GM12878 (cell line): ENCODE measurements at places on chromosomes 3 and 15. TPM values are rescaled to one million over a fixed set of nuclear protein-coding genes. Genes with fewer than 3 reads are reported as not detected.

Gene BBS4
- polyA plus RNA-seq: 14.1 and 14.4 TPM in 2 replicates

DNA sequence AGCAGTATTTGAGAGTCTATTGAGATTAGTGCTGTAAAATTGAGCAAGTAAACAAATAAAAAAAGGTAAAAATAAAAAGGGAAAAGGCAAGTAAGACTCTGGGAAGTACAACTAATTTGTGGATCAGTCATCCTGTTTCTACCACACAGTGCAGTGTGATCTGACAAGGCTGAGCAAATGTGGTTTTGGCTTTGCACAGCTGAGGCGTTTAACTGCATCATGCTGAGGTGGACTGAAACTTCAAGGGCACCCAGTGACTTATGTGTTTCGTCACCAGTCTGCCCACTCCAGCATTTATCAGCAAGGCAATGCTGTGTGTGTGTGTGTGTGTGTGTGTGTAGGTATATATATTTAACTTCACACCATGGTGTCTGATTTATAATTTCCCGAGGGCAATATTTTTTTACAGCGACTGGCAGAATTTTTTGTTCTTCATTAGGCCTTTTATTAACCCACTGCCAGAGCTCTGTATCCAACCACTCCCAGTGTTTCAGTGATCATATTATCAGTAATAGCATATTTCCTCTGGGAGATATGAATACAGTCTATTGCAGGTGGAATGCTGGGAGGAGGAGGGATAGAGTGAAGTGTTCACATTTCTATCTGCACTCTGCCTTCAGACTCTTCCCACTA lies 131.5 kb upstream of the SATB1 start:
- H3K36me3 ChIP-seq: no peaks in the 10 kb centered on the region
- H3K27ac ChIP-seq: no peak overlapping the region
- no peaks in the 10 kb centered on the region for H3K4me1 ChIP-seq
- H3K27me3 ChIP-seq: no peaks in the 10 kb centered on the region

Gene OR5K2
- polyA plus RNA-seq: not detected in 2 replicates

- no peaks in the 10 kb centered on the region for H3K27me3 ChIP-seq
- H3K27ac ChIP-seq: no peak overlapping the region
- no peak overlapping the region for H3K4me3 ChIP-seq
- peaks cover 19% of the 10 kb centered on the region for H3K36me3 ChIP-seq
- no peaks in the 10 kb centered on the region for H3K4me1 ChIP-seq
Observed at GRCh38 chr3:122456074-122456473, 40.2 kb upstream of the WDR5B start.

Gene CFAP161
- polyA plus RNA-seq: not detected in 2 replicates

GRCh38 chr3:168558728-168559411 lies 463.1 kb upstream of the GOLIM4 start:
- no peaks in the 10 kb centered on the region for H3K36me3 ChIP-seq
- H3K27ac ChIP-seq: no peak overlapping the region

Gene LTF
- not detected in 2 replicates for polyA plus RNA-seq

Gene LRRIQ4
- polyA plus RNA-seq: 0.07 and 0.21 TPM in 2 replicates

Gene EAF2
- 131 and 136 TPM in 2 replicates for polyA plus RNA-seq

DNA sequence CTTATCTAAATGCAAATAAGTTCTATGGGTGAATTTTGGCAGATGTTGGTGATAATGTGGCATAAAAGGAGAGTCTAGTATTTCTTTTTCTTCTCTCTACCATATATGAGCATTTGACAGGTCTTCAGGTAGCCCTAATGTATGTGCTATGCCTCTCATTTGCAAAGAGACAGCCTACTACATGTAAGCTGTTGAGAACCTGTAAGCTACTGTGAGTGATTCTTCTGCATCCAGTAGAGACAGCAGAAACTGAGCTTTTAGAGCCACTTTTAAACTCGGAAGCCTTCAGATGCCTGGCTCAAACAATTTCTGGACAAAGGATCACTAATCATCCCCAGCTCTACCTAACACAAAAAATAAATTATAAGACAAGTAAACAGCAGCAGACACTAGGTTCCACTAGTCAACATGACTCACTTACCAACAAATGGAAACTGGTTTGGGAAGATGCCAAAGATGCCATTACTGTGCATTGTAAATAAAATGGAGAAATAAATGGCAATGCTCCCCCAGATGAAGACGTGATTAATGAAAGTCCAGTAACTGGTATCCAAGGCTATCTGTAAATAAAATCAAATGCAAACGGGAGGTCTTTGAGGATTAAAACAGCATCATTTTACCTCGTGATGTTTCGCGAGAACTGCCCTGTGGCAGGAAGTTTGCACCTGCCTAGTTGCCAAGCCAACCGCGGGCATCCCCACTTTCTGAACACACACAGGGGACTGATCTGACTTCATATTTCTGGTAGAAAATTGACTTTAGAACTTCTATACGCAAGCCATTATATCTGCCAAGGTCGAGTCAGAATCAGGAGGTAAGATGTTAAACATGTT lies 245.3 kb downstream of the DTWD1 start:
- no peaks in the 10 kb centered on the region for H3K27me3 ChIP-seq
- no peak overlapping the region for H3K4me3 ChIP-seq
- no peak overlapping the region for H3K27ac ChIP-seq
- H3K4me1 ChIP-seq: no peaks in the 10 kb centered on the region
- DNase-seq: no peak

Gene CD276
- polyA plus RNA-seq: 0.16 and 0.51 TPM in 2 replicates

DNA sequence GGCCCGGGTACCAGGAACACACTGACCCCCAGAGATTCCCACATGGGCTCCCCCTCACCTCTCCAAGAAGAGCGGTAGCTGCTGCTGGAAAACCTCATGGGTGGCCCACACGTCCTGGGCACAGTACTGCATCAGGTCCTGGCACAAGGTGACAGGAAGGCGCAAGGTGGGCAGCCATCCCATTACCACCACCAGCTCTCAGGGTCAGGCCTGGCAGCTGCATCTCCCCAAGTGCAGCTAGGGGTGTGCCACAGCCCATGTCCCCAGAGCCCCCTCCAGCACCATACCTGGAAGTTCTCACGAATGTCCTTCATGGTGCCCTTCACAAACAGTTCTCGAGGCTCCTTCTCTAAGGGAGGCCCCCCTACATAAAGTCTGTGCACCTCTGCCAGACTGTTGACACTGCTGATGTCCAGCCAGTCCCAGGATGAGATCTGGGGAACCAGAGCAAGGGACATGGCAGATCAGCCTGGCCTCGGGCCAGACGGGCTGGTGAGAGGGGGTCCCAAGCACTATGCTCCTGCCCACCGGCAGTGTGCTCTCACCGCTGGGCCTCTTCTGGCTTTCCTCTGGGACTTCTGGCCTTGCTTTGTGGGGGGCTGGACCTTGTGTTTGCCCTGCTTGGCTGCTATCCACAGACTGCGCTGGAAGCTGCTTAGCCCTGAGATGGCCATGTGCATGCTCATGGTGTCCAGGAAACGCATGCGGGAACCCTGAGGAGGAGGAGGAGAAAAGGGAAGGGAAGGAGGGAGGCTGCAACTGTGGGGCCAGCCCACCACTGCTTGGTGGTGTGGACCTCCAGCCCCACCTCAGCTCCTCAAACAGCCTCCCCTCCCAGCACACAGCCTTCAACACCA lies 6.0 kb downstream of the POLG start:
- no peak for DNase-seq
- no peak overlapping the region for H3K27ac ChIP-seq
- H3K4me3 ChIP-seq: no peak overlapping the region
- peaks cover 30% of the 10 kb centered on the region for H3K4me1 ChIP-seq
- peaks cover 64% of the 10 kb centered on the region for H3K36me3 ChIP-seq

DNA sequence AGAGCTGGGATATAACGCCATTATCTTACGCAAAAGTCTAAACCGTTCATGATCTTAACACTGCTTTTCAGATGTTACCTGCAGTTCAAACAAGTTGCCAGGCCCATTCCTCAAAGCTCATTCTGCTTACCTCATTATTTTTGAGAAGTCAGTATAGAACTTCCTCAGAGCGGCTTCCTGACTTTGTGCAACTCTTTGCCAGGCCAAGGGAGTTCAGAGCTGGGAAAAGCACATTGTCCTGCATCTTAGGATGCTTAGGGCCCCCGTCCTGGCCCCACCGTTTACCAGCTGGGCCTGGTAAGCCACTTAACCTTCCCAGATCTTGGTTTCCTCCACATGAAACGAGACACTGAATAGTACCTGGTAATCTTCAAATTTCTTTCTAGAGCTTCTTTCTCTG lies 6.8 kb upstream of the C2CD4B start:
- no peaks in the 10 kb centered on the region for H3K4me1 ChIP-seq
- no peak for DNase-seq
- H3K27me3 ChIP-seq: peaks cover 3% of the 10 kb centered on the region; the same call in 1 of the 2 replicates
- H3K4me3 ChIP-seq: no peak overlapping the region
- no peaks in the 10 kb centered on the region for H3K36me3 ChIP-seq
- H3K27ac ChIP-seq: no peak overlapping the region

GRCh38 chr3:120180731-120181412 lies 86.6 kb upstream of the GSK3B start:
- no peaks in the 10 kb centered on the region for H3K4me1 ChIP-seq
- H3K36me3 ChIP-seq: no peaks in the 10 kb centered on the region
- no peak overlapping the region for H3K4me3 ChIP-seq
- H3K27ac ChIP-seq: no peak overlapping the region
- no peak for DNase-seq
- no peaks in the 10 kb centered on the region; the same call in 1 of the 2 replicates for H3K27me3 ChIP-seq

DNA sequence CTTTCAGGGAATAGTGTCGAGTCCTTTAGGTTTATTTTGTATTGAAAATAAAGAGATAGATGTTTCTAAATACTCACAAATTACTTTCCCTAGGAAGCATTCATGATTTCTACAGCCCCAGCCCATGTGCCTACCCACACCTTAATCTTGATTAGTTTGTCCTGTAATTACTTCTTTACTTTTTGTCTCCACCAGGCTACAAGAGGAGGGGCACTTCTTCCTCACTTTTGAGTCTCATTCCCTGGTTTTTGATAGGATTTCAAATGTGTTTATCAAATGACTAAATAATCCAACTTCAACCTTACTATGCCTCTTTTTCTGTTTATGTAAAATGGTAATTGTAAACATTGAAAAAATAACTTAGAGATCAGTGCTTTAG lies 1.8 kb downstream of the PXK start:
- peak overlapping the region; percentile 93; the same call in 1 of the 2 replicates for H3K4me3 ChIP-seq
- DNase-seq: no peak
- no peaks in the 10 kb centered on the region for H3K27me3 ChIP-seq
- H3K4me1 ChIP-seq: peaks cover 10% of the 10 kb centered on the region; the same call in 1 of the 2 replicates
- no peaks in the 10 kb centered on the region for H3K36me3 ChIP-seq

GRCh38 chr3:151011427-151011826 lies 38.9 kb upstream of the CLRN1 start:
- H3K4me1 ChIP-seq: no peaks in the 10 kb centered on the region
- H3K4me3 ChIP-seq: no peak overlapping the region
- no peak for DNase-seq
- no peaks in the 10 kb centered on the region for H3K27me3 ChIP-seq
- H3K36me3 ChIP-seq: no peaks in the 10 kb centered on the region
- no peak overlapping the region for H3K27ac ChIP-seq

GRCh38 chr3:17257269-17257668 lies 372.5 kb downstream of the PLCL2 start:
- H3K4me3 ChIP-seq: no peak overlapping the region
- no peak for DNase-seq
- no peaks in the 10 kb centered on the region for H3K27me3 ChIP-seq
- no peaks in the 10 kb centered on the region for H3K4me1 ChIP-seq
- no peak overlapping the region for H3K27ac ChIP-seq

DNA sequence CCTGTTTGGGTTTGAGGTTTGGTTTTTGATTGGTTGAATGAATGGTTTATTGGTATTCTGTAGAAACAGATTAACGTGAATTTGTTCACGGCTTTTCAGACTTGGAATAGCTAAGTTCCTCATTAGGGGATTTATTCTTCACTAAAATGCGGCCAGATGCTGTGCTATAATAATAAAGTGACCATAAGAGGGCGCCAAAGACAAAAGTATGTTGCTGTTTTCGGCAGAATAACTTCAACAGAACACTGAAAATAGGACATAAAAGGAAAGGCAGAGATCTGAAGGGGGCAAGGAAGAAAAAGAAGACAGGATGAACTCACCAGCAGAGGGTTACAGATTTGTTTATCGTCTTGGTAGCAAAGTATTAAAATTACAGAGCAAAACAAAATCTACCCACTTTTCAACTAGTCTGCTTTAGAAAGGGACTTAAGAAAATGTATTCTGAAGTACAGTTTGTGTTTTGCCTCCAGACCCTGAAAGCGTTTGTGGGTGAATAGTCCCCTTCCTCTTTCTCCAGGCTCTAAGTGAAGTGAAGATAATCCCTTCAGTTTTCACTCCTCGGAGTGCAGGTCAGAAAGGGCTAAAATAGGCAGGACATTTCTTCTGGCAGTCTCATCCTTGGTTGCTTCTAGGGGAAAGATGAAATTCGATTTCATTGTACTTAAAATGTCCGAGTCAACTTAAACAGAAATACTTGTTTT lies 147.6 kb downstream of the IL20RB start:
- no peaks in the 10 kb centered on the region for H3K36me3 ChIP-seq
- DNase-seq: peak; percentile 19
- H3K4me3 ChIP-seq: no peak overlapping the region
- H3K27ac ChIP-seq: no peak overlapping the region

- no peak overlapping the region for H3K27ac ChIP-seq
- DNase-seq: no peak
- no peaks in the 10 kb centered on the region for H3K36me3 ChIP-seq
- H3K27me3 ChIP-seq: peaks cover 2% of the 10 kb centered on the region; the same call in 1 of the 2 replicates
Observed at GRCh38 chr3:156404217-156404616, 150.7 kb downstream of the SSR3 start.

Gene SNX22
- 6.4 and 7.8 TPM in 2 replicates for polyA plus RNA-seq

DNA sequence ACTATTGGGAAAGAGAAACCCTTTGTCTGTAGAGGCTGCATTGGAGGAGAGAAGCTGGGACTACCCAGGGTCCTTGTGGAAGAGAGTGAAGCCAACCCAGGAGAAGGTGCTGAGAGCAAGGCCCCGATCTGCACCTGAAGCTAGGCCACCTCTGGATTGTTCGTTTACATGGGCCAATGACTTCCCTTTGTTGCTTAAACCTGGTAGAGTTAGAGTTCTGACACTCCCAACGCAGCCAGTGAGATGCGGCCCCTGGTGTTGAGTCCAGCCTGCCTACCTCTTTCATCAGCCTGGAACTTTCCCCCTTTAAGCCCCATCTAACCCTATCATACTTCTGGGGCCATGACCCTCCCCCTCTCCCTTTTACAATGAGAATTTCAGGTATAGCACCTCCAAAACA lies 30.8 kb downstream of the CCDC13 start:
- DNase-seq: no peak
- no peak overlapping the region for H3K4me3 ChIP-seq
- no peaks in the 10 kb centered on the region for H3K36me3 ChIP-seq
- H3K27ac ChIP-seq: no peak overlapping the region

DNA sequence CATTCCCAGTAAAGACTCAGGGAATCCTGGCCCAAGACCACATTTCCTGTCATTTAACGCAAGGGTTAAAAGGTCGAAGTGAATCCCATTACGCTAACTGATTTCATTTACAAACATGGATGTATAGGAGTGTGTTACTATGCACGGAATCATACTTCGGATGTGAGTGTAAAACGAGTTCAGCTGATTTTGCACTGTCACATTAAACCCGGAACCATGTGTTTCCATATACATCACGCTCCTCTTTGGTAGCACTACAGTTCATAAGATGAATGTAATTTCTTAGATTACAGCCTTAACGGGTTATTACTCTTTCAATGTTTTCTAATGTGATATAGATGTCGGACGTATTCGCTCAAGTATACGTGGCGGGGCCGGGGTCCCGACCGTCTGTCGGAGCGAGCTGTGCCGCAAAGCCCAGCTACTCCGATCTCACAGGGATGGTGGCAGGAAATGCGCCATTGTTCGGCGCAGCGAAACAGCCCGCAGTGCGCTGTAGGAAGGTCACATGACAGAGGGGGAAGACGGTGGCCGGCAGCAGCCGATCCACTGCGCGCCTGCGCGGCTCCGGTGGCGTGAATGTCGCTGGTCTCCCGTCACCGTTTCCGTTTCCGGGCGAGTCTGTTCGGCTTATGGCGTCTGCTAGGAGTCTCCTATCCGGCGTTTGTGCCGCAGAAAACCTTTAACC lies 97.3 kb downstream of the NPAP1 start:
- H3K4me3 ChIP-seq: no peak overlapping the region
- H3K27me3 ChIP-seq: no peaks in the 10 kb centered on the region
- no peaks in the 10 kb centered on the region for H3K4me1 ChIP-seq
- no peak overlapping the region for H3K27ac ChIP-seq
- DNase-seq: no peak
